NCI-H2081 treated with DMSO at 0.1 percent for 48 hours (cell line): ENCODE measurements at places on chromosomes 11 and 22.

GRCh38 chr11:65555693-65556231, 2.4 kb downstream of the LTBP3 start:
- DNase-seq: no peak

GRCh38 chr11:111691741-111692140, 74.4 kb downstream of the PPP2R1B start:
- DNase-seq: no peak

GRCh38 chr22:45212992-45213751, 27.5 kb downstream of the KIAA0930 start:
- no peak for DNase-seq

GRCh38 chr11:72908032-72908676, 93.9 kb downstream of the ATG16L2 start:
- DNase-seq: no peak

- DNase-seq: no peak
Measured at GRCh38 chr22:41931701-41932269, 5.2 kb upstream of the TNFRSF13C start.

DNA sequence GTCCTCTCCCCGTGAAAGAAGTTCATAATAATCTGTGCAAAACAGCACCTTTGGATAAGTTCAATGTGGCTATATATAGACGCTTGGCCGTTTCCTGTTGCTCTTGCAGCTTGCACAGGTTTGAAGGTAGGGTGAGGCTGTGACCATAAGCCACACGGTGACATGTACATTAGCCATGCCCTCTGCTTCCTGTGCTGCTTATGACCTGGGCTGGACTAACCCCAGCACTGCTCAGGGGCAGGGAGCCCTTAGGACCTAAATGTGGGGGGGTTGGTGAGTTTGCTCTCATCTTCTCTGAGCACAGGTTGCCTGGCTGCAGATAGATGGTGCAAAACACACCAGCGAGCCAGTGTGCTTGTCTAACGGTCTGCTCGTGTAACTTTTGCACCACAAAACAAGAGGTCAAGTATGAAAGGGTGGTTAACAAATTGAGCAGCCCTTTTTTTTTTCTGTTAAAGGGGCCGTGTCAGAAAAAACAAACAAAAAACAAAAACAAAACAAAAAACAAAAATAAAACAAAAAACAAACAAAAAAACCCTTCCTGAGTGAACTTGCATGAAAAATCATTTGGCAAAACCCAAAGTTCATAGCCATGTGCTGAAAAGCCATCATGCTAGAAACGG, 37.3 kb downstream of the FLI1 start:
- DNase-seq: no peak
